ENCODE measurements at places on chromosomes 1 and 21. TPM values are rescaled to one million over a fixed set of nuclear protein-coding genes. Genes with fewer than 3 reads are reported as not detected.

DNA sequence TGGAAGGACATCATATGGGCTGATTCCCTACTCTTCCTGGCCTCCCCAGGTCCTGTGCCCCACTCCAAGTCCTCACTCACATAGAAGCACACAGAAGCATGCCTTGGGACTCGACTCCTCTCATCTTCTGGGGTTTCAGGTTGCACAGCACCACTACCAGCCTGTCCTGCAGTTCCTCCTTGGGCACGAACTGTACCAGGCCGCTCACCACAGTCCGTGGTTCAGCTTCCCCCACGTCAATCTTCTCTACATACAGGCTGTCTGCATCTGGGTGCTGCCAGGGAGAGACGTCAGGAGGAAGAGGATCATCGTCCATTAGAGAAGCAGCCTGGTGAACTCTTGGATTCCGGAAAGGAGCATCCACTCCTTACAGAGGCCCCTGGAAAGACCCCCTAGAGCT lies 37.2 kb downstream of the YARS1 start:
- DNase-seq, result no peak

Gene CYP4A22
- not detected for total RNA-seq

- DNase-seq, result peak; percentile 76
These were observed at the start of gene PEA15 for GRCh38 chr1:160205242-160206035. Gene PEA15, plus strand, starts transcription at chr1:160205384. Its CDS starts 6,161 bp downstream, at chr1:160211545.

DNA sequence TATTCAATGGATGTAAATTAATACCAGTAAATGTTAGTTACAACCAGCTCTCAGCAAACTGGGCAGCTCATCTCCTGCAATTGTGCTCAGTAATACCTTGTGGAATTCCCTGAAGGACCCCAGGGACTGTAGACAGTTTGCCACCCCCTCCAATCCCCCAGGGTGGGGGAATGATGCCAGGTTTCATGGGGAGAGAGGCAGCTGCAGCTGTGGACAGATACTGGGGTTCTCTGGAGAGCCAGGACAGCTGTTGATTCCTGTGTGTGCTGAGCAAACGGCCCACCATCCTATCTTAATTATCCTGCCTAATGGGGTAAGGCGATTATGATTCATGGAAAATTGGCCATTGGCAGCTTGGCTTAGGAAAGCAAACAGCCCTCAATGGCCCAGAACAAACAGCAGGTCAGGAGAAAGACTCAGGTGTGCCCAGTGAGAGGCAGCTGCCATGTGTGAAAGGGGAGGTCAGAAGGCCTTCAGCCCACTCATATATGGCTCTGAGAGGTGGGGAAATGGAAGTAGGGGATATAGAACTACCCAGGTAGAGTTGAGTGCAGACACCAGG lies 148.9 kb upstream of the CTTNBP2NL start:
- no peak for DNase-seq

DNA sequence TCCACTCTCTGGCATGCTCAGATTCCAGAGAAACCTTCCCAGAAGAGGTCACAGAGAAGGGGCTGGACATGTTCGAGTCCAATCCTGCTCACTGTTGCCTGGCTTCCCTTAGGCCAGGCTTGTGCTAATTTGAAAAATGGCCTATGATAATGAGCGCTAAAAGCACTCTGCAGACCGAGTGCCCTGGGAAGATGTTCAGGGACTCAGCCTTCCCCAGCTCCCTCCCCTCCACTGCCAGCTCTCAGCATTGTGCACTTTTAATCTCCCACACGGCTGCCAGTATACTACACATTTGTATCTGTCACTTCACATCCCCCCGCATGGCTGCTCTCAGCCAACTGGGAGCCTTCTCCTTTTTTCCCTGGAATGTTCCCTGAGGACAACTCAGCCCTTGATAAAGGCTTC lies 24.1 kb downstream of the FAM163A start:
- no peak for DNase-seq

DNA sequence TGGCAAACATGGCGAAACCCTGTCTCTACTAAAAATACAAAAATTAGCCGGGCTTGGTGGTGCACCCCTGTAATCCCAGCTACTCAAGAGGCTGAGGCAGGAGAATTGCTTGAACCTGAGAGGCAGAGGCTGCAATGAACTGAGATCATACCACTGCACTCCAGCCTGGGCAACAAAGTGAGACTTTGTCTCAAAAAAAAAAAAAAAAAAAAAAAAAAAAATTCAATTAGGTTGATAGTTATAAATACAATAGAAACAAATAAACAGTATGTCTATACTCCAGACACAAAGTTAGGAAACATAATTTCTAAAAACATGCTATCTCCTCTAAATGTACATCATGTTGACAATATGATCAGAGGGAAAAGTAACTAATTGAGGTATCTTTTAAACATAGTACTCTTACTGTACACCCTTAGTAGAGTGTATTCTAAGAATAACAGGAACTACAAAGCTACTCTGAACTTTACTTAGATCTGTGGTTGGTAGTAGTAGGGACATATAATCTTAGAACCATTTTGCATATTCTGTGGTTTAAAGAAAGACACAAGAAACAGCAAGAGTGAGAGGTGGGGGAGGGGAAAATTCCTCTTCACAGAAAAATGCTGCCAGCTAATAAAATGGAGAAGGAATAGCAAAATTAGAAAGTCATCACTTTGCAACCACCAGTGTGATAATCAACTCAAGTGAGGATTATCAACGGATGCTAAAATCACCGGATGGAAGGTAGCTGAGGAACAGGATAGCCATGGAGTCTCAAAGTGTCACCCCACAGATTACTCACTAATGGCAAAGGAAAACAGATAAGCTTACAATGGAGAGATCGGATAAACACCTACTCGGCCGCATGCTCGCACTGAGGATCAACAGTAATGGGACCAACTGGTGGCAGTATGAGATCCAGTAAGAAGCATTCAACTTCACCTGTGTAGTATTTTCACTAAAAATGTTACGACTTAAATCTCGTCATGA lies 35.0 kb downstream of the MTOR start:
- no peak for DNase-seq

GRCh38 chr1:204584699-204585372 lies 68.6 kb downstream of the MDM4 start:
- DNase-seq, result peak; percentile 58

Gene IFI44
- 338 TPM for total RNA-seq

GRCh38 chr1:54296666-54297065 lies 96.7 kb downstream of the MRPL37 start:
- DNase-seq, result no peak

DNA sequence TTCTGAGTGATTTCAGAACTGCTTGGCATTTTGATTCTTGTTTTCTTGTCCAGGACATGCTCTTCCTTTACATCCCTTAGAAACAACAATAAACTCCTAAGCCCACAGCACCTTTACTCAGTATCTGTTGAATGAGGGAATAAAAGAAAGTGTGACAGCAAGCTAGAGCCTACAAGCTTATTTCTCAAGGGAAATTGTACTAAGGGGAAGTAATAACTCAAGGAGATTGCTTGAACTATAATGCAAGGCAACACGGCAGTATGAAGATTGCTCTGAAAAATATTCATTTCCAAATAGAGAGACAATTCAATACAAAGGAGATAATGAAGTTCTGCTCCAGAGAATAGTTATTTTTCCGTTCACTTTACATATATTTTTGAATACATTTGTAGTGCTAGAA lies 6.5 kb downstream of the OR6P1 start:
- no peak for DNase-seq

Gene NPHS2
- not detected for total RNA-seq

DNA sequence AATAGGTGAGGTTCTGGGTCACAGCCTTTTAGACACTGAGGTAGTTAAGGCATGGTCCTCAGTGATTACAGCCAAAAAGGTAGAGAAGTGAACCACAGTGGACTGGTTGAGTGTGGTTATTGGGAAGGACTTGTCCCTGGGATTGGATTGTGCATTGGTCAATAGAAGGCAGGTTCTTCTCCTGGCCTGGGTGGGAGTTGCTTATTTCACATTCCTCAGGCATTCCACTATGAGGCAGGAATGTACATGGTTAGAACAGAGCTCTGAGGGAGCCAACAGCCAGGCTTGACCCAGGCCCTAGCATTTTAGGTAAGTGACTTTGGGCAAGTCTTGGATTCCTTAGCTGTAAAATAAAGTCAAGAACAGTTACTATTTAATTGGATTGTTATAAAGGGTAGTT lies 97.9 kb upstream of the MARK1 start:
- no peak for DNase-seq
